Left lung (tissue), 14 donors: ENCODE measurements at places on chromosomes 16 and 17. TPM values are rescaled to one million over a fixed set of nuclear protein-coding genes. Genes with fewer than 3 reads are reported as not detected.

- no peak for DNase-seq
These were observed at the start of gene CDH16 for GRCh38 chr16:66918803-66919568. Gene CDH16, minus strand, starts transcription at chr16:66918885. Its CDS starts 820 bp downstream, at chr16:66918065.

- DNase-seq, result no peak
These were observed 21.2 kb upstream of the ENGASE start for GRCh38 chr17:79053251-79053925.

DNA sequence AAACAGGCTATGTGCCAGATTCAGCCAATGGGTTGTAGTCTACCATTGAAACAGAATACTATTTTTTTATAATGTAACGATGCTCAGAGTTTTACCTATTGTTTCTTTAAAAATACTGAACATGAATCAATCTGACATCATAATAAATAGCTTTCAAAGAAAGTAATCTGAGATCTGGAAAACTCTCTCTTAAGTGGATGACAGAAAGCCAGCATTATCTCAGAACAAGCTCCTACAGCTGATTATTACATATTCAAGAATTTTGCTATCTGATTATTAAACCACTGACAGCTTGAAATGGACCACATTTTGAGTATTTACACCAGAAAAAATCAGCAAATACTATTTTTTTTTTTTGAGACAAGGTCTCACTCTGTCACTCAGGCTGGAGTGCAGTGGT, 484.2 kb upstream of the SOX9 start:
- no peak for DNase-seq

GRCh38 chr16:77375396-77375795, 59.4 kb downstream of the ADAMTS18 start:
- DNase-seq, result no peak

DNA sequence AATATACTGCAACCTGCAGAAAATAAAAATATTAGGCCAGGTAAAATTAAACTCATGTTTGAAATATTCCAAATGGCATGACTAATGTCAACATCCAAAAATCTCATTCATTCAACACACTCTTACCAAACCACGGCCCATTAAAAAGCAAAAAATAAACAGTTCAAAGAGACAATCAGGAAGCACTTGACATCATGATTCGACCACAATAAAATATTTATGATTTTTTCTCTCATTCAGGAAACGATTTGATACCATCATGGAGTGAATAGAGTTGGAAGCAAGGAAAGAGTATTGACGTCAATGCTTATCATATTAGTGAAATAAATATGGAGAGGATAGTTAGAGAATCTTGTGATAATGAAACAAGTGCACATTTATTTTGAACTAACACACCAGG, 354.1 kb downstream of the KCNJ2 start:
- DNase-seq, result no peak

DNA sequence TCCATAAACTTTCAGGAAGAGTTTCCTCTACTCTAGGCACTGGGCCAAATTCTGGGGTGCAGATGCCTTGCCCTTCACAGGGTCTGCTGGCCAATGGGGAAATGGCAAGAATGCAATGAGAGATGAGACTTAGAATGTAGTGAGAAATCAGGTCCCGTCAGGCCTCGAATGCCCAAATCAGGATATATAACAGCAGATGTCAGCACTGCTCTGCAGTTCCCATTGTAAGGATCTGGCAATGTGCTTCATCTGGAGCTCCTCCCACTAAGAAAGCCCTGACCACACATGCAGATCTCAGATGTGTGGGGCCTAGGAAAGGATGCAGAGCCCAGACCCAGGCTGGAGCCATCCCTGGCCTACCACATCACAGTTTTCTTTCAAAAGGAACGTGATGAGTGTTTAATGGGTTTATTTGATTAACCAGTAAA, 13.9 kb upstream of the LPCAT2 start:
- no peak for DNase-seq

DNA sequence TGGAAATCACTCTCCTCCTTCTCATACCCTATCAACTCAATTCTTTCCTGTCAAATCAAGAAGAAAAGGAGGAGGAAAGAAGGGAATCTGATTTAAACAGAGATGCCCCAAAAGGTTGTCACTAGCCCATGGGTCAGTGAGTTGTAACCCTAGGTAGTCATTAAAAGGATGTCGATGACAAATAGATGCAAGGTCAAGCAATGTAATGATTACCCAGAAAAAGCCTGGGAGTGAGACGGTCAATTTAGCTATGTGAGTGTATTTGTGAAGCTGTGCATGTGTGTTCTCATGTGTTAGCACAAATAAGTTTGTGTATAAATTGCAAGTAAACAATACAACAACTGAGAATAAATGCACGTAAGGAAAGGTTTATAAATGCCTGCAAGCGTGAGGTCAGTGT, 190.5 kb upstream of the PMFBP1 start:
- no peak for DNase-seq

KCTD19 gene
- polyA plus RNA-seq, result 7.7 TPM

DPH1 gene
- 49.3 TPM for polyA plus RNA-seq

TLCD2 gene
- polyA plus RNA-seq, result 8.8 TPM
